Myocyte (in vitro differentiated cells): ENCODE measurements at places on chromosomes 2 and 18. TPM values are rescaled to one million over a fixed set of nuclear protein-coding genes. Genes with fewer than 3 reads are reported as not detected.

NIFK gene
- 55.0 and 69.4 TPM in 2 replicates for total RNA-seq

MERTK gene
- total RNA-seq, result 0.21 and 0.35 TPM in 2 replicates

PIEZO2 gene
- 7.5 and 10.7 TPM in 2 replicates for total RNA-seq

SOX11 gene
- 23.0 and 24.0 TPM in 2 replicates for total RNA-seq

ACSL3 gene
- total RNA-seq, result 373 and 499 TPM in 2 replicates

GALNT14 gene
- not detected in 2 replicates for total RNA-seq

- DNase-seq, result no peak
Measured at GRCh38 chr18:3330622-3331021, 68.7 kb downstream of the MYL12B start.

- DNase-seq, result no peak
Measured at GRCh38 chr2:197179744-197180498, 130.7 kb downstream of the ANKRD44 start.

GRCh38 chr2:185667452-185667851, 71.2 kb upstream of the FSIP2 start:
- no peak for DNase-seq

GRCh38 chr2:85770369-85770768, 16.6 kb downstream of the ATOH8 start:
- peak; percentile 86 for DNase-seq

DNA sequence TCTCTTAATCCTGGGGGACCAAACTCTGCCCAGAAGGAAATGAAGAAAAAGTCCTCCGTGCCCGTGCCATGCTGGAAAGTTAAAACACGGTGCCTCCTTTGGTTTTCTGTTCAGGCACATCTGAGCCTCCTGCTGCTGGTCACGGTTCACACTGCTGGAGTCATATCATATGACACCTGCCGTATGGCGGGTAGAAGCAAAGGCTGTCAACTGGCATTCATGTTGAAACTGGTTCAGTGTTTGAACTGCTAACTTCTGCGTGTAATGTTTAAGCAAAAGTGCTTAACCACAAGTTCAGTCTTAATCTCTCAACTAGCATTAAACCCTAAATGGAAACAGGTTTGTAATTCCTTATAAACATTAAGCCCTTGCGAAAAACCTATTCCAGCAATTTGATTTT, 3.1 kb downstream of the STK39 start:
- DNase-seq, result peak; percentile 36

DNA sequence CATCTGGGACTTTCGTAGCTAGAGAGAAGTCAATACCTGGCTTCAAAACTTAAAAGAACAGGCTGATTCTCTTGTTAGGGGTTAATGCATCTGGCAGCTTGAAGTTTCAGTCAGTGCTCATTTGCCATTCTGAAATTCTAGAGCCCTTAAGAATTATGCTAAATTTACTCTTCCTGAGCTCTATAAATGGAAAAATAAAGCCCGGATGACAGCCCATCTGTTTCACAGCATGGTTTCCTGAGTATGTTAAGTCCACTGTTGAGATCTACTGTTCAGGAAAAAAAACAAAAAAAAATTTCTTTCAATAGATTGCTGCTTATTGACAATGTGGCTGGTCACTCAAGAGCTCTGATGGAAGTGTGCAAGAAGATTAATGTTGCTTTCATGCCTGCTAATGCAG, 101.3 kb upstream of the RPE start:
- DNase-seq, result no peak

GRCh38 chr2:191486584-191487320, 191.2 kb upstream of the NABP1 start:
- peak; percentile 91 for DNase-seq

DNA sequence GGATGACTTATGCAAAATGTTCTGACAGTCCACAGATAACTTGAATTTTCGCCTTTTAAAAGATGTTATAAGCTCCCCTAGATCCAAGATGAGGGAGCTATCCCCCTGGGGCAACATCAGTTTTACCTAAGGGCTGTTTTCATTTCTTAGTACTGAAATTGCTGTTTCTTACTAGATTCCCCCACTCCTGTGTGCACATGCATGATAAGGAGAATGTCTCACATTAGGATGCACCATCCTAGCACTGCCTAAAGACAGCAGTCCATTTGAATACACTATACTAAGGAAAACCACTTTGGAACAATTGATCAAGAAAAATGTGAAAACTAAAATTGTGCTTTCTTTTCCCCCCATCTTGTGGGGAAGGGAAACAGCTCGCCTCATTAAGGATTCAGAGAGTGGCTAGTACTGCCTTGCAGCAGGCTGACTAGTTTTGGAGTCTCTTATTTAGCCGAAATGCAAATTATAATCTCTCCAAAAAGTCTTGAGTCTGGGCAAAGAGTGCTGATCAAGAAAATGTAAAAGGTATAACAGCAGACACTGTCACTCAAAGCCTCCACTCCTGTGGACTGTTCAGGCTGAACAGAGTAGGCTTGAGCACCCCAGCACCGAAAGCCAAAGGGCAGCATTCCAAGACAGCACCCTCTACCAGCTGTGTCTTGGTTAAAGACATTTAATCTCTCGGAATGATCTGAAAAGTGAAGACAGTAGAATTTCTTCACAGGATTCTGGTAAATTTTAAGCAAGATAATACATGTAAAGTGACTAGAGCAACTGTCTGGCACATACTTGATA, 65.0 kb downstream of the ZNF385B start:
- DNase-seq, result peak; percentile 78

DNA sequence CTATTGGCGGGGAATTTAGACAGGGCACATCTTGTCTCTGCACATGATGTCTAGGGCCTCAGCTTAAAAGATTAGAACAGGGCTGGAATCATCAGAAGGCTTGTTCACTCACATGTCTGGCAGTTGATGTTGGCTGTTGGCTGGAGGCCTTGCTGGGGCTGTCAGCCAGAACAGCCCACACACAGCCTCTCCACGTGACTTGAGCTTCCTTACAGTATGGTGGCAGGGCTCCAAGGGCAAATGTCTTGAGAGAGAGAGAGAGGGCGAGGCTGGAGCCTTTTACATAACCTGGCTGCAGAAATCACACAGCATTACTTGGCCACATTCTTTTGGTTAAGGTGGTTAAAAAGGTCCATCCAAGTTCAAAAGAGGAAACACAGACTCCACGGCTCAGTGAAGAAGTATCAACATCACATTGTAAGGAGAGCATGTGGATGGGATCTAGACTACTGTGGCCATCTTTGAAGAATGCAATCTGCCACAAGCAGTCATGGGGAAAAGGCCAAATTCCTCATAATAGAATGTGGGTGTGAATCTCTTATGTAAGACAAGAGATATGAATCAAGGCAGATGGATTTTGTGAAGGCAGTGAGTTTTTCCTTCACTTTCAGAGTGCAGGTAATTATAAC, 30.4 kb downstream of the SRSF7 start:
- DNase-seq, result peak; percentile 96

DNA sequence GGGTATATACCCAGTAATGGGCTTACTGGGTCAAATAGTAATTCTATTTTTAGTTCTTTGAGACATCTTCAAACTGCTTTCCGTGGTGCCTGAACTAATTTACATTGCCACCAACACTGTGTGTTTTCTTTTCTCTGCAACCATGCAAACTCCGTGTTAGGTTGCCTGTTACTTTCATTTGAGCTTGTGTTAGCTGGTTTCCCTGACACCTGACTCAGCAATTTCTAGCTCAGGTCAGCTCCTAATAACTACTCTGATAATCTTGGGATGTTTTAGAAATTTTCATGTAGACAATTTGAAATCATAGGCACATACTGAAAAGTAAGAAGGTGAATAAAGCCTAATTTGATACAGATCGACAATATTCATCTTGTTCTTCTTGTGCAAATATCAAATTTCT, 132.3 kb downstream of the ADCYAP1 start:
- no peak for DNase-seq

GRCh38 chr18:34639687-34640086, 70.4 kb upstream of the DTNA start:
- DNase-seq, result no peak

- no peak for DNase-seq
Measured at GRCh38 chr2:74746480-74746879, 87.4 kb upstream of the HK2 start.

- DNase-seq, result no peak
Measured at GRCh38 chr18:13558790-13559189, 167.6 kb downstream of the FAM210A start.

DNA sequence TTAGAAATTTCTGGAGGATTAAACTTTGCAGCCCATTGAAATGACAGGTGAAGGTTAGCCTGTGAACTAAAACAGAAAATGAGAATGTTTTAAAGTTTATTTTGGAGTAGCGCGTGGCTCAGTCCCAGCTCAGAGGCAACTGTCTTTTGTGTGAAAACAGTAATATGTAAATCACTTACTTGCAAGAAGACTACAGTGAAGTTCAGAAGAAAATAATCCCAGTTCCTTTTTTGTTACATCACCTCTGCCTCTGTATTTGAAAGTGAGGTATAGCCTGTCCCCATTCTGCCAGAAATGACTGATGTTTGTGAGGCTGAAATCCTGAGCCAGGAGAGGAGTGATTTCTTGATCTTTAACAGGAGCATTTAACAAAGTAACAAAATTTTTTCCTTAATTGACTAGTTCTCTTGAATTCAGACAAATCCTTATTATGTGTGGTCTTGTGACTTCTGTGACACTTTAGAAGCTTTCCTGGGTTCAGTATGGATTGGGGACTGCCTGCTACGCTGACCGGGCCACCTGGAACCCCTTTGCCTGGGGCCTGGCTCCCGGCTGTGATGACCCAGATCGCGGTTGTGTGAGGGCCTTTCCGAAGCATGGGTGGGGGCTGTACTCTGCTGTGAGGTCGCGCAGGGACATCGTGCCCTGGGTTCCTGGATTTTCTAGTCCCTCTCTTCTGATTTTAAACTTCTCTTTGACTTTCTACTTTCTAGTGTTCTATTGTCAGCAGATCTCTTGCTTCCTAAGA, 24.3 kb downstream of the TRAPPC12 start:
- no peak for DNase-seq

GRCh38 chr2:27143285-27143684, 4.1 kb upstream of the PRR30 start:
- no peak for DNase-seq

DNA sequence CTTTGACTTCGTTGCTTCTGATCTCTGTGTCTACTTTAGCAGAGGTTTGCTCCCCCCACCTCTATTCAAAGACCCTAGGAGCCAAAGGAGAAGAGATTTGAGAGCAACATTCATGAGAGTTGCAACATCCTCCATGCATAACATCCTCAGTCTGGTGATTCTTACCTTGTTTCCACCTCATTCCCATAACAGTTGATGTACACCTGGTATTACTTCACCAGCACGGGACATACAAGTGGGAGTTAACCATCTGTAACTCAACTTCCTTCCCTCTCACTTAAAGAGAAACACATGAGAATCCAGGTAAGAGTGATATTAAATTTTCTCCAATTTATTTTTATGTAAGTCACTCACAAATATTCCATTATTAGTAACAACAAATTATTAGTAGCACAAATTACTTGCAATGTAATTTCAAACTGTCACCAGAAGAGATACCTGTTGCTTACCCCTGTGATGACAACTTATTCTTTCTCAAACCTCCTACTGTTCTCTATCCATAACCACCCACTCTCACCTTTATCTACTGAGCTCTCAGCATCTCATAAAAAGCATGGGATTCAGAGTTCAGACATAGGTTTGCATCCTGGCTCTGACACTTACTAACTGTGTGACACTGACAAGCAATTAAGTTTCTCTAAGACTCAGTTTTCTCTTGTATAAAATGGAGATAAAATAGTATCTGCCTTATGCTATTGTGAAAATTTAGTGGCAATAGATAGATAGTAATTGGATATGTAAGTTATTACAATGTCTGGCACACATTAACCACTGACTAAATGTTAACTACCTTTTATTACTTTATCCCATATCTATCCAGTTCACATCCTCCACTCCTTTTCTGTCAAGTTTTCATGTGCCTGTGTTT, 184.6 kb upstream of the SRD5A2 start:
- no peak for DNase-seq

- DNase-seq, result no peak
Measured at GRCh38 chr2:120319123-120319522, 26.8 kb upstream of the INHBB start.

DNA sequence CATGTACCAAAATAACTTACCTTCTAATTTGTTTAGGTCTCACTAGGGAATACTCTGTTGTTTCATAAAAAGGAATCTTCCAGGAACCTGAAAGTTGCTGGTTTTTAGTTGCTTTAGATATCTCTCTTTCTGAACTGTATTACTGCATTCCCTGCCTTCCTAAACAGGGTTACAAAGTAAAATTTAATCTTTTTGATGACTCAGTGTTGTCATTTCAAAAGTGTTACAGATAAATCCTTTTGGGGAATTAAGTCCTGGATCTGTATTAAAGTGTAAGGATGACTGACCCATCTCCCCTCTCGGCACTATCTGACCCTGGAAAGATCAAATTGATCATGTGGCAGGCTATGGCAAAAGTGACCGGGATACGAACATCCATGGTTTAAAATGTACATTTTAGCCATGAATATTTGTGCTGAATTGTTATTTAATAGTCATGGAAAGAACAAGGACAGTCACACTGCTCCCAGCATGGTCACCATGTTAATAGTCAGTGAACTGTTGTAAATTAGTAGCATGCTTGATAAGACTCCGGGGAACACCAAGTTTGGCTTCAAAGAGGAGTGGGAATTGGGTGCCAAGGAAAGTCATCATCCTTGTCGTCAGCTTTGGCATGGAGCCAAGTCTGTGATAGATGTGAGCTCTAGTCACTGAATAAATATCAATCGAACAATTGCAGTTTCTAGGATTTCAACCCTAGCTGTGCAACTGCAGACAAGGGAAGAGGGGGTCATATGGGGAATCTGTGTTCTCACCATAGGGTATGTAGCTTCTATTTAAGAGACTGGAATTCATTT, 4.2 kb downstream of the PLEKHA3 start:
- peak; percentile 32 for DNase-seq

DNA sequence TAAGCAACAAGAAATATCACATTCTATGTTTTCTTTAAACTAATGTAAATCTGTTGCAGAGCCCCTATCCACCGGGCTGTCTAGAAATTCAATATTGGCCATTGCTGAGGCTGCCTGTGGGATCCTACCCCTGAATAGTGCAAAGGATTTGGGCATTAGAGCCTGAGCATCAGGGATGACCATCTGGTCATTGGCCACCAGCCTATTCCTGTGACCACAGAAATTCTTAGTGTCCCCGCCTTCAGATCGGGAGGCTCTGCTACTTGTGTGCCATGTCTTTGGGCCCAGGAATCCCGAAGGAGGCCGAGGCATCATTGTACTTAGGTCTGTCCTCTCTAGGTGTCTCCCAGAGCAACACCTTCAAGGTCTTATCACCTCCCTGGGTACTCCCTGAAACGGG, 73.8 kb downstream of the HRH4 start:
- peak; percentile 34 for DNase-seq

GRCh38 chr18:79246309-79247108, 149.2 kb upstream of the NFATC1 start:
- no peak for DNase-seq

DNA sequence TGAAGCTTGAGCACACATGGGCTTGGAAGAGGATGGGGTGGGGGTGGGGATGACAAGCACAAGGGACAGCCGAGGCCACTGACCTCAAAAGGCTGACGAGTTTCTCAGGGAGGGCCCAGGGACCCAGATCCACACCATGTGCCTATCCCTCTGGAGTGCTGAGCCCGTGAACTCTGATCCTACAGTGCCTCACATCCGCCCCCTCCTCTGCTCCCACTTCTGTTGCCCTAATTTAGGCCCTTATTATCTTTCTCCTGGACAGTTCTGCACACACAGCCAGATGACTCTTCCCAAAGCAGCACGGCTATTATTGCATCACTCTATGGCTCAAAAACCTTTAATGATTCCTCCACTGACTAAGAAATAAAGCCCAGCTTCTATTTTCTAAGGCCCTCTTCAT, 24.8 kb downstream of the CYRIA start:
- DNase-seq, result no peak
